Skeletal muscle cell (primary cell): ENCODE measurements at places on chromosomes 1 and 21.

GRCh38 chr1:182835806-182836205 lies 3.3 kb upstream of the DHX9 start:
- DNase-seq = no peak

DNA sequence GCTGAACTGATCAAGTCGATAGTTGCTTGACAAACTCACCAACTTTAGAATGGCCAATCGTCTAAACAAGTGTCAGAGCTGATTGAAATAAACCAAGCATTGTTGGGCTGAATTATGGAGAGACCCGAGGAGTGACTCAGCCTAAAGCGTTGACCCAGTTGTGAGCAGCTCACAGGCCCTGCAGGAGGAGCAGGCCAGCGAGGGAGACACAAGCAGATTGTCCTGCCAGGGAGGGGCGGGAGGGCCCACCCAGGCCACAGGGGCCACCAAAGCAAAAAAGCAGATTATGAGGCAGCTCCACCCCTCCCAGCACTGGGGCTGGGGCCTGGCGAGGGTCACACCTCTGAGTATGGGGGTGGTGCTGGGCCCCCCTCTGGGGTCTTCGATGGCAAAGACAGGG lies 10.1 kb upstream of the MATN1 start:
- DNase-seq = no peak

DNA sequence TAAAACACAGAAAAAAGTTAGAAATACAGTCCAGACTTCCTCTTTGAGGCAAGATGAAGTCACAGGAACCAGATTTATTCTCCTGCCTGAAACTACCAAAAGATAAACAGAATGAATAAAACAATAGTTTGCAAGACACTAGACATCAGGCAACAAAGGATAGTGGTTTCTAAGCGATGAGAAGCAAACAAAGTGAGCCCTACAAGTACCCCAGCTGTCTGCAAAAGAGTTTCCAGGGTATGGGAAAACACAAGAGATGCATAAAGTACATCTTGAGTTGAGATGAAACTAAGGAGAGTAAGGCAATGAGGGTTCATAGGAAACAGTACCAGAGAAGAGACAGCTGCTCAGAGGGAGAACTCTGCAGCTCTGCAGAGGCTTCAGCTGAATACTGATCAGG lies 83.3 kb upstream of the COL24A1 start:
- no peak for DNase-seq

GRCh38 chr1:119225265-119225664 lies 84.8 kb upstream of the WARS2 start:
- no peak for DNase-seq

DNA sequence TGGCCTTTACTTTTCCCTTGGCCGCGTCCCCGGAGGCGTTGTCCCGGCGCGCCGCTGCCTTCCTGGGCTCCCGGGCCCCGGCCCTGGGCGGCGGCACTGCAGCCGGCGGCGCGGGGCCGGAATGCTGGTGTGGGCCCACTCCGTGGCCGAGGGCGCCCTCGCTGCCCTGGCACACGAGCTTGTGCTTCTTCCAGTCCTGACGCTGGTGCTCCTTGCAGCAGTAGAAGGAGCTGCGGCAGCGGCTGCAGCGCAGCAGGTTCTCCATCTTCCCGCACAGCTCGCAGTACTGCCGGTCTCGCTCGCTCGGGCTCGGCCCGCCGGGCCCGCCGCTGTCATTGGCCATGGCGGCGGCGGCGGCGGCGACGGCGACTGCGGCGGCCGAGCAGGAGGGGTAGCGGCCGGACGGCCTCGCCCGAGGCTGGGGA lies 529 bp downstream of the EGLN1 start:
- DNase-seq = no peak

GRCh38 chr1:200873116-200873670 lies 412 bp downstream of the GPR25 start:
- DNase-seq = no peak

DNA sequence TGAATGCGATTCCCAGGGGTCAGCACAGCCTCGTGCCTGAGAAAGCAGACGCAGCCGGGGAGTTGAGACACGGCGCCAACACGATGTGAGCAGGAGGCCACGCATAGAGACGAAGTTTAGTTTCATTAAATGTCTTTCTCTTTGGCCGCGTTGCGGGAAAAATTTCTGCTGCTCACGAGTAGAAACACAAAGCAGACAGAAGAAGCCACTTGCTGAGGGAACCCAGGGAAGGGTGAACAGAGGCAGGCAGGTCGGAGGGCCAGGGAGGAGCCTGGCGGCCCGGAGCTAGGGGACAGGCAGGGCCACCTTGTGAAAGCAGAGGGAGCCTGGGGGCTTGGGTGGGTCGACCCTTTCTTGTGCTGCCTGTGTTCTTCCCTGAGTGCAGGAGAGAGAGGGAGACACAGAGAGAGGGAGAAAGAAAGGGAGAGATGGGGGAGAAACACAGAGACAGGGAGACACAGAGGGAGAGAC lies 33.2 kb downstream of the POFUT2 start:
- no peak for DNase-seq

DNA sequence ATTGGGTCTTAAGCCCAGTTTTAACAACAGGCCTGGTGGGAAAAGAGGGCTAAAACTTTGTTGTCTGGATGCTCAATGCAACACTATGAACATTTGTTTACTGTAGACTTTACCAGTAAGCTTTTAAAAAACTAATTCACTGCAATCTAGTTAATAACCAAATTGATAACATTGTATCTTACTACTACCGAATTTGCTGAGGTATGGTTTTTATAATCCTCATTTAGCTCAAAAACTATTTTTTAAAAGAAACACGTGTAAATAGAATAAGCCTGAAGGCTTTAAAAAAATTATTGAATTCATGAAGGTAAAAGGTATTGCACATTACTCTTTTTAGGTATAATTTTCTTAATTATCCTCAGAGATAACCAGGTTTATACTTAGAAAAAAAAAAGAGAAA lies 500.6 kb downstream of the RWDD3 start:
- no peak for DNase-seq

- no peak for DNase-seq
These were observed 6.3 kb upstream of the PARP1 start for GRCh38 chr1:226414098-226414698.

DNA sequence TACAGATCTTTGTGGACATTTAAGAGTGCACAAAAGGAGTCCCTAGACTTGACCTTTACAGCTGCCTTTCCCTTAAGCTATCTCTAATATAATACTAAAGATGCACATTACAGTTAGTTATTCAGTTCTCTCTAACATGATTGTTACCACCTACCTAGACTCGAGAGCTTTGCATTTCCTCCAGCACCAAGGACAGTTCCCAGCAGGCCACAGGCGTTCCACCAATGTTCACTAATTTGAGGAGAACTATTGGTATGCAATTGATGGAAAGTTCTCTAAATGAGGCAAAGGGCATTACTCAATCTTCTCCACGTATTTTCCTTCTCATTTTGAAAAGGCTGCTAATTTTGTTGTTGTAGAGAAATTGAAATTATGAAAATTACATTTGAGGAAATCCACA lies 5.4 kb upstream of the NTNG1 start:
- DNase-seq = no peak

GRCh38 chr1:87739704-87740103 lies 411.0 kb downstream of the LMO4 start:
- DNase-seq = no peak

DNA sequence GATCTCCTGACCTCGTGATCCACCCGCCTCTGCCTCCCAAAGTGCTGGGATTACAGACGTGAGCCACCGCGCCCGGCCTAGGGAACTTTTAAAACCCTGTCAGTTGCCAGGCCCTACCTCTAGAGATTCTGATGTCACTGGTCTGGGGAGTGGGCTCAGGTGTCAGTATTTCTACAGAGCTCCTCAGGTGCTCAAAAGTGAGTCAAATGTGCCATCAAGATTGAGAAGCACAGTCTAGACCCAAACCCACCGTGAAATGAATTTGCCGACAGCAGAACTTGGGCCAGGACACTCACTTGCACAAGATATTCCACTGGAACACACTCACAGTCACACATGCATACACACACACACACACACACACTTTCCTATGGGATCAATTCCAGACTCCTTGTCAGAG lies 215.5 kb downstream of the RRAGC start:
- DNase-seq = no peak

GRCh38 chr1:8661185-8662110 lies 156.0 kb downstream of the RERE start:
- DNase-seq = peak; percentile 60

GRCh38 chr1:207619871-207620542 lies 24.9 kb upstream of the CR1L start:
- peak; percentile 7 for DNase-seq

DNA sequence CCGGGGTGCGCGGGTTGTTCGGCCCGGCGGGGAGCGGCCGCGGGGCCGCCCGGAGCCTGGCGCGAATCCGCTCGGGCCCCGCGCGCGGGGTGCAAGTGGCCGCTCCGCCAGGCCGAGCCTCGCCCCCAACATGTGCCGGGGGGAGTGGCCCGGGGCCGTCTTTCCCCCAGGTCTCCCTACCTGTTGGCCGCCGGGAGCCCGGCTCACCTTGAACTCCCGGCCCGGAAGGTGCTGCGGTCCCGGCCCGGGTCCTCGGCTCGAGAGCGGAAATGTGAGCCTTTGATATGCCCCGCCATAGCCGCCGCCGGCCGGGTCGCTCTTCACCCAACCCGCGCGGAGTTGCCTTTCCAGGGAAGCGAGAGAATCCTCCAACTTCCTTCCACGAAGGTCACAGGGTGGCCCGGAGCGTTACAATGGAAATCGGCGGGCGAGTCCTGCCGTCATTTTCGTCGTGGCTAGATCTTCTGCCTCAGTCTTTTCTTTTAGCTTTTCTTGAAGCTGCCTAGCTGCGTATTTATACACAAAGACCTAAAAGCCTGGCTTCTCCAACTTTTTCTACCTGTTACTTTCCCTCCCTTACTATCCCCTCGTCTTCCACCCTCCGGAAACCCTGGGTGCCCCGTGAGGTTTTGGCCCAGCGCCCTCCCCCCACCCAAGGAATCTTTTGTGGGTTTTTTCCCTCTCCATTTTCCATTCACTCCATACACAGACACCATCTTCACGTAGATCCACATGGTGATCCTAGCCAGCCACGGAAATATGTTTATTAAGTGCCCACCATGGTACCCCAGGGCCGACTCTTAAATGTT lies 867 bp downstream of the PTGFRN start:
- no peak for DNase-seq
